ENCODE measurements at places on chromosomes 13 and 19.

DNA sequence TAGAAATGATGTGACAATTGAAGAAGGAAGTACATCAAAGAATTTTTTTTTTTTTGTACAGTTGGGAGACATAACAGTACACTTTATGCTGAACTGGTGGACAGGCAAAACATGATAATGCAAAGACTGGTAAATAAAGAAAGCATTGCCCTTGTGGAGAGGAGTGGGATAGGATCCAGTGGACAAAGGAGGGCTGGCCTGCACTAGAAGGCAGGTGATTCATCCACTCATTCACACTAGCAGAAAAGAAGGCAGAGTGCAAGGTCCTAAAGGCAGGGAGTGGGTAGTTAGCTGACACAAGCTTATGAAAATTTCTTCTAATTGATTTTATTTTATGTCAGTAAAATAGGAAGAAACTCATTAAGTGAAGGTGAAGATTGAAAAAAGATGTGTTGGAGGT, 17.6 kb upstream of the NALCN start:
- DNase-seq: no peak

DNA sequence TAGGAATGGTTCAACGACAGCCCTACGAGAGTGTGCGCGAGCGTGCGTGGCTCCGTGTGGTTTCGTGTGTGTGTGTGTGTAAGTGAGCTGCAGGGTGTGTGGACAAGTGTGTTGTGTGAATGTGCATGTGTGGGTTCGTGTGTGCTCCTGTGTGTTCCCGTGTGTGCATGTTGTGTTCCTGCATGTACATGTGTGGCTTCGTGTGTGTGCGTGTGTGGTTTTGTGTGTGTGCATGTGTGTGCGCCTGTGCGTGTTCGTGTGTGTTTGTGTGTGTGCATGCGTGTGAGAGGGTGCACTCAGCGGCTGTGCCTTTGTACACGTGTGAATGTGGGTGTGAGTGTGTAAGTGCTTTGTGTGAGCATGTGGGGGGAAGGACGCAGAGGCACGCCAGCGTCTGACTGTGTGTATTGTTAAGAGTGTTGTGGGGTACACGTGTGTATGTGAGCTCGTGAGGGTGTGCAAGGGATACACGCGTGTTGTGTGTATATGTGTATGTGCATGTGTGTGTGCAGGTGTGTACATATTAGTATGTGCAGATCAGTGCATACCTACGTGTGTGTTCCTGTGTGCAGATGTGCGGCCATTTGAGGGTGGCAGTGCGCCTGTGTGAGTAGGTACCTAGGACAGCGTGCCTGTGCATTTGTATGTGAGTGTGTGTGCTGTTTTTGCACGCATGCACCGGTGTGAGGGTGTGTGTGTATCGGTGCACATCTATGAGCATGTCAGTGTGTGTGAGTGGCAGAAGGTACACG, 24.3 kb upstream of the ONECUT3 start:
- DNase-seq: no peak

GRCh38 chr19:3556978-3557460, 367 bp downstream of the MFSD12 start:
- DNase-seq: peak; percentile 40

GRCh38 chr13:26474286-26474685, 83.2 kb upstream of the WASF3 start:
- no peak for DNase-seq

- no peak for DNase-seq
Observed at GRCh38 chr13:20305587-20305986, 73.5 kb upstream of the GJB6 start.

DNA sequence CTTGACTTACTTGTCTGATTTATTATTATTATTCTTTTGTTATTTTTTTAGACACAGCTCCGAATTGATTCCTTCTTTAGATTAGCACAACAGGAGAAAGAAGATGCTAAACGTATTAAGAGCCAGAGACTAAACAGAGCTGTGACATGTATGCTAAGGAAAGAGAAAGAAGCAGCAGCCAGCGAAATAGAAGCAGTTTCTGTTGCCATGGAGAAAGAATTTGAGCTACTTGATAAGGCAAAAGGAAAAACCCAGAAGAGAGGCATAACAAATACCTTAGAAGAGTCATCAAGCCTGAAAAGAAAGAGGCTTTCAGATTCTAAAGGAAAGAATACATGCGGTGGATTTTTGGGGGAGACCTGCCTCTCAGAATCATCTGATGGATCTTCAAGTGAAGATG, 29.4 kb downstream of the ERCC5 start:
- DNase-seq: no peak

- DNase-seq: peak; percentile 1
Observed at GRCh38 chr13:97434397-97435201, 630 bp downstream of the RAP2A start.

DNA sequence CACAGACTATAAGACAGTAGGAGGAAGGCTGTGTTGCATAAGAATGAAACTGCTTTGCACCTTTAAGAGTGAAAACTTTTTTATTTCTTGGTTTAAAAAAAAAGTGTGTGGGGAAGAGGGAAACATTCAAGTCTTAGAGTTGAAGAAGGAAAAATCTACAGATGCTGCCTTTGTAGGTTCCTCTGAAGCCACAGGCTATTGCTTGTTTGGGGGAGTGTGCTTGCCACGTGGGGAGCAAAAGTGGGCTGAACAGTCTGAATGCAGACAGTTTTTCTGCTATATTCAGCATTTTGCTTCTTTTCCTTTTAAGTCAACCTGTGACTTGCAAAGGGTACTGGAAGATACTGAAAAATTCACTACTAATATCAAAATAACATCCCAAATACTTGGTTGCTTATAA, 36.9 kb downstream of the EFNB2 start:
- no peak for DNase-seq

GRCh38 chr13:106493533-106494220, 41.8 kb downstream of the EFNB2 start:
- no peak for DNase-seq

DNA sequence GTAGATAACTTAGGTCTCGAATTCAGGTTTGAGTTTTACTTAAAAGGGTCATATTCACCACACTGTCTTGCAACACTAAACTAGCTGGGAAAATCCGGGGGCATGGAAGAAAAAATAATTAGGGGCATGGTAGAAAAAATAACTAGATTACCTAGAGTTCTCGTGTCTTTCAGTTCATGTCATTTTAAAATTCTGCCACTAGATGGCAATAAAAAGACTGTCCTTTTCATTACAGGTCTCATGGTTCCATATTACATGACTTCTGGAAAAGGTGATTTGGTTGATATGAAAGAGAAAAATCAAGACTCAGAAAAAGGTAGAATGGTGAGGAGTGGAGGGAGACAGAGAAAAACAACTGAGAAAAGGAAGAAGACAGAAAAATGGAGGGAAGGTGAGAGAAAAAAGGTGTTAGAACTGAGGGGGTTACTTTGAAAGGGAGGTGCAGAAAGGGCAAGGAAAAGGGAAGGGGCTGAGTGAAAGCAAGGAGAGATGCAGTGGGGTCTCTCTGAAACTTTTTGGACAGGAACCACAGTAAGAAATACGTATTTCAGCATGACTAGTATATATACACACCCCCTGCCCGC, 299.0 kb downstream of the KLF12 start:
- DNase-seq: no peak

- DNase-seq: no peak
Observed at GRCh38 chr13:112871742-112872141, 97.3 kb upstream of the MCF2L start.
